Breast epithelium (tissue), 4 donors: ENCODE measurements at places on chromosomes 1 and 21.

- no peaks in the 10 kb centered on the region for H3K27me3 ChIP-seq
- H3K27ac ChIP-seq: no peak overlapping the region
- no peak for DNase-seq
- H3K36me3 ChIP-seq: no peaks in the 10 kb centered on the region
- no peaks in the 10 kb centered on the region for H3K4me1 ChIP-seq
- H3K4me3 ChIP-seq: no peak overlapping the region
These were observed 143.8 kb downstream of the SDCCAG8 start for GRCh38 chr1:243399561-243400155.

DNA sequence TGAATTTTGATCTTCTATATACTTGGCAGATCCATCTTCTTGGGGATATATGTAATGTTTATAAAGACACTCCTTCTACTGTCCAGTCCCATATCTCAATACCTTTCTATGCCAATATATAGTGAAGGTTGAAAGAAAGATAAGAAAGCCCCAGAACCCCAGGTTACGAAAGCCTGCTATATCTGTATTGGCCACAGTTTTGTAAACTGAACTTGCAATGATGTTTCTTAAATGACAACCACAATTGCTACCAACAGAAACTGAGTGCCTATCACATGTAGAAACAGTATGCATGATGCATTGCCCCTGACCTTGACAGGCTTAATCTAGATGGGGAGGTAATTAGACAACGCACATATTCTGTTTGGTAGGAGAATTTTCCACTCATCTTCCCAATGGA is 7.8 kb upstream of the RIMKLA start:
- H3K36me3 ChIP-seq: no peaks in the 10 kb centered on the region
- no peak overlapping the region for H3K4me3 ChIP-seq
- DNase-seq: no peak
- no peak overlapping the region for H3K27ac ChIP-seq
- H3K4me1 ChIP-seq: no peaks in the 10 kb centered on the region

GRCh38 chr1:228321895-228322294 is 84.7 kb downstream of the TRIM11 start:
- peaks cover 15% of the 10 kb centered on the region for H3K36me3 ChIP-seq
- no peak for DNase-seq
- H3K27me3 ChIP-seq: no peaks in the 10 kb centered on the region
- H3K4me1 ChIP-seq: no peaks in the 10 kb centered on the region

- no peaks in the 10 kb centered on the region for H3K27me3 ChIP-seq
- DNase-seq: peak; percentile 65
- H3K27ac ChIP-seq: peak overlapping the region; percentile 48
- no peaks in the 10 kb centered on the region for H3K4me1 ChIP-seq
These were observed 35.4 kb upstream of the CD1D start for GRCh38 chr1:158145173-158145719.

DNA sequence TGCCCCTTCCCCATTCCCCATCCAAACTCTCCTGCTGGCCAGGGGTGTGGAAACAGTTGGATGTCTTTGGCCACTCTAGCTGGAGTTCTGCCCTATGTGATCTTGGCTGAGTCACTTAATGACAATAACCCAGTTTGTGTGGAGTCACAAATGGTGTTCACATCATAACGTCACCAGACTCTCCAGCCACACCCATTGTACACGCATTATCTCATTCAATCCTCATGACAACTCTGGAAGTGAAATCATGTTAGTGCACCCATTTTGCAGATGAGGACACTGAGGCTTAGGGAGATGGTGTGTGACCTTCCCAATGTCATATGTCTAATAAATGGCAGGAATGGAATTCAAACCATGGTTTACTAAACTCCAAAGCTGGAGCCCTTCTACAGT is 1.2 kb upstream of the CDA start:
- no peak overlapping the region for H3K4me3 ChIP-seq
- H3K36me3 ChIP-seq: no peaks in the 10 kb centered on the region
- H3K27ac ChIP-seq: peak overlapping the region; percentile 32

DNA sequence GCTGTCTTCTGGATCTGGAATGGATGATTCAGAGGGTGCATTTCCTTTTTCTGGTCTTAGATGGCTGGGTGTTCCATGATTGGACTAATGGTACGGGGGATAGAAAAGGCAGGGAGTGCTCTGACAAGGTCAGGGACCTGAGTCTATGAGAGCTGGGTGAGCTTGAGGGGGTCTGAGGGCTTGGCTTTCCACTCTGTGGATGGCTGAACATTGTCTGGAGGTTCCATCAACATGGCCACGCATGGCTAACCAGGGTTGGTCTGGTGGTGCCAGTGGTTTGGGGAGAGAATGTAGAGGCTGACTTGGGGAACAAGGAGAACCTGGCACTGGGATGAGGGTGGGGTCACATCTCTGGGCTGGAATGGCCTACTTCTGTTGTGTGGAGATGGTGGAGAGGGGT is 41.5 kb upstream of the TSPAN2 start:
- H3K4me1 ChIP-seq: no peaks in the 10 kb centered on the region
- no peaks in the 10 kb centered on the region for H3K27me3 ChIP-seq
- H3K36me3 ChIP-seq: no peaks in the 10 kb centered on the region
- H3K27ac ChIP-seq: no peak overlapping the region
- no peak for DNase-seq
- H3K4me3 ChIP-seq: no peak overlapping the region

DNA sequence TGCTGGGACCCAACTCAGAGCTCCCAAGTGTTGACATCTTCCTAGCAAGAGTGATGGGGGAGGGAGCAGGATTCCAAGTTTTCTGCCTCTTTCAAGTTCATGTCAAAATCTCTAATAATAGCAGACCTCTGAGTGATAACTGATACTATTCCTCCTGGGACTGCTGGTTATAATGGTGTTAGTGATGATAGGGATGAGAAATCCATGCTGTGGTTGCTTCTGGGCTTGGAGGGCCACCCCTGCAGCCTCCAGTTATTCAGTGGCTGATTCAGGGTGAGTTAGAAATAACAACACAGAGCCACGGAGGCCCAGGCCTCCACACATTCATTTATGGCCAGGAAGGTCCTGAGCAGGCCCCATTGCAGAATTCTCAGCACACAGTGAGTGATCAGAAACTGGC is 40.6 kb upstream of the ARTN start:
- no peak overlapping the region for H3K27ac ChIP-seq
- no peaks in the 10 kb centered on the region for H3K36me3 ChIP-seq
- H3K27me3 ChIP-seq: no peaks in the 10 kb centered on the region

GRCh38 chr1:66282891-66283621 is 250.9 kb upstream of the SGIP1 start:
- H3K27me3 ChIP-seq: no peaks in the 10 kb centered on the region
- DNase-seq: no peak
- peak overlapping the region; percentile 72 for H3K27ac ChIP-seq
- peaks cover 9% of the 10 kb centered on the region for H3K4me1 ChIP-seq
- no peaks in the 10 kb centered on the region for H3K36me3 ChIP-seq

GRCh38 chr1:3149277-3149676 is 80.3 kb downstream of the PRDM16 start:
- no peaks in the 10 kb centered on the region for H3K36me3 ChIP-seq
- H3K4me3 ChIP-seq: no peak overlapping the region
- H3K27ac ChIP-seq: no peak overlapping the region
- no peak for DNase-seq
- no peaks in the 10 kb centered on the region for H3K4me1 ChIP-seq

GRCh38 chr1:30316056-30316455 is 407.3 kb downstream of the MATN1 start:
- no peak for DNase-seq
- H3K4me3 ChIP-seq: no peak overlapping the region
- no peak overlapping the region for H3K27ac ChIP-seq
- H3K36me3 ChIP-seq: no peaks in the 10 kb centered on the region
- peaks cover 19% of the 10 kb centered on the region for H3K27me3 ChIP-seq
- H3K4me1 ChIP-seq: no peaks in the 10 kb centered on the region
